ENCODE measurements at places on chromosomes 12 and 14.
A peak's percentile ranks its signal among the peaks of the same experiment; 100 is the strongest.

DNA sequence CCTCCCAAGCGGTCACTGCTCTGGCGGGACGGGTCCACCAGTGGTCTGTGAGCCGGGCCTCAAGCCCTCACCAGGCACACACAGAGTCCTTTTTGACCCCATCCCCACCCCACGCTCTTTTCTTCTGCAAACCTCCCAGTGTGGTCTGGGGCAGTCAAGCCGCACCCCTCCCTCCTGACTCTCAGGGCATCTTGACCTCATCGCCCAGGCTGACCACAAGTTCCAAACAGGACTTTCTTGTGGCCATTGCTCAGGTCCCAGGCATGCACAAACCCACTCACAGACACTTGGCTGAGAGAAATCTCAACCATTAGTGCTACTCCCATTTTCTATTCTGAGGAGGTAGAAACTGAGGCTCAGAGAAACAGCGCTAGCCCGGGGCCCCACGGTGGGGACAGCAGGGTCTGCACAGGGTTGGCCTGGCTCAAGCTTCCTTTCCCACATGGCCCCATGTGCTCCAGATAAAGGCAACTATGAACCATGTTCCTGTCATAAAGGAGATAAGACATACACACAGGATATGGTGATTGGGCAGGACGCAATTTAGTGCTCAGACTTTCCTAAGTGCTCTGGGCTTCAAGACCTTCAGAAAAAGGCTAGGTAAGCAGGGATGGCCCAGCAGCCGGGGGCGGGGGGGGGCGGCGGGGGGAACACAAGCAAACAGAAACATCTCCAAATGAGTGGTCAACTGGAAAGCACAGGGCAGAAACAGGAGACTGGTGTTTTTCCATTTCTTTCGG is 69.6 kb downstream of the ITPK1 start:
- no peak for DNase-seq

DNA sequence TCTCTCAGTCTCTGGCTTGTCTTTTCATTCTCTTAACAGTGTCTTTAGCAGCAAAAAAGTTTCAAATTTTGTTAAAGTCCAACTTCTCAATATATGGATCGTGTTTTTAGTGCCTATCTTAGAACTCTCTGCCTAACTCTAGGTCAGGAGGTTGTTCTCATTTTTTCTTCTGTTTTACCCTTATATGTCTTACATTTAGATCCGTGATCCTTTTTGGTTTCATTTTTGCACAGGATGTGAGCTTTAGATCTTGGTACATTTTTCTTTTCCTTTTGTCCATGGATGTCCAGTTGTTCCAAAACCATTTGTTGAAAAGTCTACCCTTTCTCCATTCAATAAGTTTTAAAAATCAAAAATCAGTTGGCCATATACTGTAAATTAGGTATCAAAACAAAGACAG is 6.8 kb downstream of the VRK1 start:
- DNase-seq = no peak

DNA sequence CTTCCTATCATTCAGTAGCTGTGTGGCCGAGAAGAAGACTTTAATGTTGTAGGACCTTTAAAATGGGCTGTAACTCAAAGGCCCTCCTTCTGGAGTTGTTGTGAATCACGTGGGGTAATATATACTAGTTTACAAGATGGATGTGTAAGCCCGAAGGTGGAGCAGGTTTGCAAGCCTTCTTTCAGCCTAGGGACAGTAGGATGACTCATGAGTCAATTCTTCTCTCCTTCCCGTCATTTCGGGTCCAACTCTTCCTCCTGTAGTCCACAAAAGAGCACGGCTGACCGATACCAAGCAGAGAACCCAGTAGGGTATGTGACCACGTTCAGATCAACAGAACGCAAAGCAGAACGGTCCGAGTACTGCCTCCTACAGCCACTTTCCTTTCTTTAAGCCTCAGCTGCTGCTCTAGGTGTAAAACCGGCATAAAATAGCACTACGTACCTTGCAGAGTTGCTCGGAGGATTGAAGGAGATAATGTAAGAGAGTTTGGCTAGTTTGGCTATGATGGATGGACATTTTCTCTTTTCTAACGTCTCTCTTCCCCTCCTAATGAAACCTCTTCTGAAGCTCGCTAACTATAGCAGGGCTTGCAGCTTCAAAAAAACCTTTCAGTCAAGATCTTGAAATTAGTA is 1.3 kb upstream of the RASSF3 start:
- DNase-seq = no peak

DNA sequence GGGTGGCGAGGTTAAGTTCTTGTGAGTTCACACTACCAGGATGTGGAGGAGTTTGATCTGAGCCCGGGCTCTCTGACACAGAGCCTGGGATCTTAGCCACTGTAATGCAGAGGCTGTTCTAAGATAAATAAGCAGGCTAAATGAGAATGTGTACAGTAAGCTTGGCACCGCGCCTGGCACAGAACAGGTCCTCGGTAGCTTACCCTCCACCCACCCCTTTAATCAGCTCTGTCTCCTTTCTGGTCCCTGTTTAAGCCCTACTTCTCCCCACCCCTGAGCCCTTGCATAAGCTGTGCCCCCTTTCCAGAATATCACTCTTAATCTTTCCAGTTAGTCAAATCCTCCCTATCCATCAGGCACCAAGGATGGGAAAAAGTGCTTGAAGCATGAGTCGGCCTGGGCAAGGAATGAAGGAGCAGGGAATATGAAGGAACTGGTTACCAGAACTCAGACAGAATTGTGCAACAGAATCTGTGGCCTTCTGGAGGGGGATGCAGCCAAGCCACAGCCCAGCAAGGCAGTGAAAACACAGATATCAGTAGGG is 32.8 kb upstream of the CMKLR1 start:
- DNase-seq = peak; percentile 23

- no peak for DNase-seq
Observed at GRCh38 chr12:27272373-27273028, 28.4 kb downstream of the STK38L start.

DNA sequence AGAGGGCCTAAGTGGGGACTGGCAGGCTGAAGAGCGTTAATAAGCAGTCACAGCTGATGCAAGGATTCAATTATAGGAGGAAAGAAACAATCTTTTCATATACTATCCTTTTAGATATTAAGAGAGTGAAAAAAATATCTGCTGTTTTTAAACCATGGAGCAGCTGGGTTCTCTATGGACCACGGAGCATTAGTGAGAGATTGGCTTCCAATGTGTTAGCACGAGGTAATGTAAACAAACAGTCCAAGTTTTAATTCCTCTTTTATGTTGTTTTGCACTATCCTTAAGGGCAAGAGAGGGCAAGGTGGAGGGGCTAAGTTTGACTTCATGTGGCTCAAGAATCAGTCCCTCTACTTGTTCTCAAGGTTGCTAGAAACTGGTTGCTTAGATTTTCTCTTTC is 30.9 kb downstream of the CDKN1B start:
- DNase-seq = no peak

- DNase-seq = no peak
Observed at GRCh38 chr12:121632069-121632970, 6.0 kb downstream of the ORAI1 start.

GRCh38 chr14:75917946-75918335 is 63.9 kb downstream of the TGFB3 start:
- DNase-seq = no peak
